ENCODE measurements at places on chromosomes 4 and X.

- DNase-seq, result peak; percentile 3
These were observed 226.4 kb downstream of the MAGEB5 start for GRCh38 chrX:26442340-26442739.

DNA sequence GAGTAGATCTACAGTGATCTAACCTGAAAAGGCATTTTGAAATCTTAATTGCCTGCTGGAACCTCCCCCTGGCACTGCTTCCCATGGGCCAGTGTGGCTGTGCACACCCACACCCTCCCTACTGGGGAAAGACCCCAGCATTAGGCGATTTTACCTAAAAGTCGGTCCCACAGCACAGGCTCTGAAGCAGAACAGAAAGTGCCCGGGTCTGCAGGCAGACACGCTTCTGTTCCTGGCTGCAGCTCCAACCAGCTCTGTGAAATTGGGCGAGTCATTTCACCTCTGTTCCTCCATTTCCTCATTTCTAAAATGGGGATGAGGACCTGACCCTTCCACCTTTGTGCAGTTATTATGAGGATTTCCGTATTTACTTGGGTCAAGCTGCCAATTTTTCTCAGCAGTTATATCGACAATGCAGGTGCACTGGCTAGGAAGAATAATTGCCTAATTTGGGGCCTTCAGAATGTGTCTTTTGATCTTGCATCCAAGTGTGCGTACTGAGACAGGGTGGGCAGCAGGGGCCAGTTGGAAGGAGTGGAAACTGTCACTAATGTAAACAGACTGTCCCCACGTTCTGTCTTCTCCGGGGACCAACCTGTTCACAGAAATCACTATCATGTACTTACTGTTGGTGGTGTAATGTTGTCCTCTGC is 7.1 kb downstream of the KLF3 start:
- DNase-seq, result no peak

- peak; percentile 4 for DNase-seq
These were observed 42.0 kb upstream of the RBMXL3 start for GRCh38 chrX:115147220-115147619.

GRCh38 chr4:54011201-54011600 is 53.2 kb downstream of the CHIC2 start:
- DNase-seq, result no peak

GRCh38 chr4:6022607-6023288 is 4.5 kb upstream of the C4orf50 start:
- no peak for DNase-seq

- DNase-seq, result no peak
These were observed 55.3 kb downstream of the ANAPC10 start for GRCh38 chr4:145042601-145043285.

- no peak for DNase-seq
These were observed 543.6 kb upstream of the FAM241A start for GRCh38 chr4:111601671-111602070.

- DNase-seq, result no peak
These were observed 2.9 kb downstream of the PDGFRA start for GRCh38 chr4:54231768-54232688.

- DNase-seq, result no peak
These were observed 31.9 kb downstream of the REPS2 start for GRCh38 chrX:16978193-16978984.

- DNase-seq, result no peak
These were observed 2522.1 kb downstream of the ARAP2 start for GRCh38 chr4:33722254-33722653.

DNA sequence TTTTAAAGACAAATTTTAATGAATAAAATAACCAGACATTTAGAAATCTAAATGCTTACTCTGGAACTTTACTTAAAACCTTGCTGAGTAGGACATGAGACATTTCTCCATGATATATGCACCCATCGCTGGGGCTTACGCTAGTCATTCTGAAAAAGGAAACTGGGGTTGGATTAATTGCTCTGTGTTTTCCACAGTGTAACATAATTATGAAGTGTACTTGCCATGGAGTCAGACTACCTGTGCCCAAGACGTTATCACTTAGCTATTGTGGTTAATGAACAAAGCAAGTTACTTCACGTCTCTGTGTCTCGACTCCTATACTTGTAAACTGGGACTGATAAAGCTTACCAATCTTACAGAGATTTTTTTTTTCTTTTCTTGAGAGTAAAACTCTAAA is 47.8 kb downstream of the SHISA3 start:
- no peak for DNase-seq

- DNase-seq, result no peak
These were observed 43.0 kb downstream of the EIF2S3 start for GRCh38 chrX:24097741-24098260.

- DNase-seq, result no peak
These were observed 9.3 kb upstream of the SAT1 start for GRCh38 chrX:23773601-23774175.
